ENCODE measurements at places on chromosomes 5 and 9. TPM values are rescaled to one million over a fixed set of nuclear protein-coding genes. Genes with fewer than 3 reads are reported as not detected.

OTP gene
- not detected for total RNA-seq

BTNL3 gene
- not detected for total RNA-seq

NOXA1 gene
- total RNA-seq = 0.66 TPM

STKLD1 gene
- total RNA-seq = 0.81 TPM

RASGEF1C gene
- total RNA-seq = not detected

SLC34A1 gene
- not detected for total RNA-seq
